ENCODE measurements at places on chromosomes 7 and 10. TPM values are rescaled to one million over a fixed set of nuclear protein-coding genes. Genes with fewer than 3 reads are reported as not detected.
A peak's percentile ranks its signal among the peaks of the same experiment; 100 is the strongest.

GRCh38 chr10:105952153-105952552, 1212.4 kb downstream of the SORCS1 start:
- no peak for DNase-seq
- H3K27me3 ChIP-seq, result no peaks in the 10 kb centered on the region
- no peak overlapping the region for H3K27ac ChIP-seq
- no peaks in the 10 kb centered on the region for H3K4me1 ChIP-seq

TRIL gene
- not detected for polyA plus RNA-seq

GRCh38 chr10:128008521-128009250, 101.8 kb downstream of the PTPRE start:
- no peaks in the 10 kb centered on the region for H3K36me3 ChIP-seq
- no peak overlapping the region for H3K4me3 ChIP-seq
- H3K27ac ChIP-seq, result no peak overlapping the region
- peaks cover 34% of the 10 kb centered on the region for H3K27me3 ChIP-seq
- peaks cover 10% of the 10 kb centered on the region for H3K4me1 ChIP-seq

DNA sequence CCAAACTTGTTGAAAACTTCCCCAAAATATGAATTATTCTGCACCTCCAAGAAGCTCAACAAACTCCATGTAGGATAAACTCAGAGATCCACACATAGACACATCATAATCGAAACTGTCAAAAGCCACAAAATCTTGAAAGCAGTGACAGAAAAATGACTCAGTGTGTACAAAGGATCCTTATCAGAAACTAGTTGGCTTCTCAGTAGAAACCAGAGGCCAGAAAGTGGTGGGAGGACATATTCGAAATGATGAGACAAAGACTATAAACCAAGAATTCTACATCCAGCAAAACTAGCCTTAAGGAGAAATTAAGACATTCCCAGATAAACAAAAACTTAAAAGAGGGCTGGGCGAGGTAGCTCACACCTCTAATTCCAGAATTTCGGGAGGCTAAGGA, 38.5 kb downstream of the MCMBP start:
- DNase-seq, result no peak
- peak overlapping the region; percentile 54 for H3K27ac ChIP-seq
- no peaks in the 10 kb centered on the region for H3K27me3 ChIP-seq

DNA sequence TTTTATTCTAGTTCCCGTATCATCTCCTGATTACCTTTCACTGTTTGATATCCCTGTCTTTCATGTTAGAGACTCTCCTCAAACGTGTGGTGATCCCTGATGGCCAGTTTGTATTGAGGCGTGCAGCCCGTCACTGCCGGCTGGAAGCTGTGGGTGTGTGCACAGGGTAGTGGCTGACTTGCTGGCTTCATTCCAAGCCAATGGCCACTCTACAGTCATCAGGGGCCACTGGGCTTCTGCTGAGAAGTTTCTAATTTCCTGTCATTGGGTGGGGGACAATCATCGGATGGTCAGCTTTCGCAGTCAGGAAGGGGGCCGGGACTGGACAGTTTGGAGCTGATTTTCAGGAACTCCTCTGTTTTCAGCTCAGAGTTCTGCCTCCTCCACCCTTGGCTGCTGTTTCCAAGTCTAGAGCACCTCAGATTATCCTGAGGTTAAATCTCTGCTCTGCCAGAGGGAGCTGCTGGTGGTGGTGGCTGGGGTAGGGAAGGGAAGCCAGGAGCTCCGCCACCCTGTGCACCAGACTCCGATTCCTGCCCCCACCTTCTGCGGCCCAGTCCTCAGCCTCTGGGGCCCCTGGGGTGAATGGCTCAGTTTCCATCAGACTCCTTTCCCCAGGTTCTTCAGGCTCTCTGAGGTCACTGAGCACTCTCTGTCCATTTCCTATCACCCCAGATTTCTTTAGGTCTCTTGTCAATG, 34.9 kb downstream of the BAIAP2L1 start:
- peaks cover 28% of the 10 kb centered on the region for H3K27me3 ChIP-seq
- H3K4me1 ChIP-seq, result no peaks in the 10 kb centered on the region
- H3K36me3 ChIP-seq, result no peaks in the 10 kb centered on the region
- H3K4me3 ChIP-seq, result no peak overlapping the region
- DNase-seq, result no peak

DDC gene
- polyA plus RNA-seq, result not detected

ADAMTS14 gene
- polyA plus RNA-seq, result not detected

GRCh38 chr7:76998285-76998589, 33.9 kb downstream of the SPDYE17 start:
- H3K4me1 ChIP-seq, result peaks cover 5% of the 10 kb centered on the region
- H3K27me3 ChIP-seq, result no peaks in the 10 kb centered on the region
- H3K36me3 ChIP-seq, result no peaks in the 10 kb centered on the region
- no peak for DNase-seq
- H3K27ac ChIP-seq, result no peak overlapping the region
- H3K4me3 ChIP-seq, result no peak overlapping the region

CALHM3 gene
- not detected for polyA plus RNA-seq

DNA sequence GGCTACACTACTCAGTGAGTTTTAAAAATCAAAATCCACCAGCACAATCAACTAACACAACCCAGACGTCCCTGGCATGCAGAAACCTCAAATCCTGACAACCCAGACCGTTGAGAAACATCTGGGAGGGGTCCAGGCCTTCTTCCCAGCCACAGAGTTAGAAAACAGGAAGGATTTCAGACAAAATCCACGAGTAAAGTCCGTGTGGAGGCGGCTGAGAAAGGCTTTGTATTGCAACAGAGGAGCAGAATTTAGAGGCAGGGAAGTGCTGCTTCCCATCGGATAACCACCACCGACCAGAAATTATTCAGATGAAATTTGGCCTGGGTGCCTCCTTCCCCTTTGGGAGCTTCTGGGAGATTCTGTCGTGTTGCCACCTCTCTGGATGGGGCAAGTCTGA, 61.5 kb downstream of the TNS3 start:
- peaks cover 2% of the 10 kb centered on the region for H3K36me3 ChIP-seq
- peaks cover 9% of the 10 kb centered on the region for H3K4me1 ChIP-seq
- no peak overlapping the region for H3K27ac ChIP-seq
- no peak for DNase-seq
- no peak overlapping the region for H3K4me3 ChIP-seq

GNAT3 gene
- polyA plus RNA-seq, result not detected

CCT6A gene
- 85.0 TPM for polyA plus RNA-seq

DNA sequence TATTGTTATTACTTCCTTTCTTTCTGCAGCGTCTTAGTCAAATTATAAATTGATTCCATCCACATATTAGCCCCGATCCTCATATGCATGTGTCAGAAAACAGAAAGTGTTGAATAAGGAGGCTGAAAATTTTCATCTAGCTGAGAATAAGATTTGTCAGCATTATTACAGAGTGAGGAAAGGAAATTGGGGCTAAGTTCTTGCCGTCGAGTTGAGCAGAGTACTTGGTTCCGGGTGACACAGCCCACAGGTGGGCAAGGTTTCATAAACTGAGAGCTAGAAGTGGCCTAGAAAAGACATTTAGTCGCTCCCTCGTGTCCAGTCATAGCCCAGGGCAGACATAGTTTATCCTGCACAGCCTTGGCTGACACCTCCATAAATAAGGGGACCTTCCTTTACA, 461.7 kb upstream of the GALNT17 start:
- DNase-seq, result no peak
- no peaks in the 10 kb centered on the region for H3K4me1 ChIP-seq
- no peak overlapping the region for H3K4me3 ChIP-seq
- no peaks in the 10 kb centered on the region for H3K36me3 ChIP-seq
- peak overlapping the region; percentile 47 for H3K27ac ChIP-seq
- H3K27me3 ChIP-seq, result no peaks in the 10 kb centered on the region

GRCh38 chr10:13400196-13400965, 52.3 kb upstream of the SEPHS1 start:
- H3K4me3 ChIP-seq, result no peak overlapping the region
- no peaks in the 10 kb centered on the region for H3K4me1 ChIP-seq
- H3K27me3 ChIP-seq, result peaks cover 27% of the 10 kb centered on the region
- peaks cover 10% of the 10 kb centered on the region for H3K36me3 ChIP-seq
- no peak overlapping the region for H3K27ac ChIP-seq

GRCh38 chr7:7292085-7292484, 109.7 kb downstream of the C1GALT1 start:
- H3K36me3 ChIP-seq, result no peaks in the 10 kb centered on the region
- H3K27ac ChIP-seq, result no peak overlapping the region
- no peak overlapping the region for H3K4me3 ChIP-seq

PDK4 gene
- polyA plus RNA-seq, result 2.1 TPM

- no peaks in the 10 kb centered on the region for H3K36me3 ChIP-seq
- DNase-seq, result no peak
- no peak overlapping the region for H3K27ac ChIP-seq
Measured at GRCh38 chr10:118670472-118671124, 75.2 kb upstream of the PRLHR start.

- no peaks in the 10 kb centered on the region for H3K36me3 ChIP-seq
- DNase-seq, result no peak
- H3K4me3 ChIP-seq, result no peak overlapping the region
- H3K4me1 ChIP-seq, result no peaks in the 10 kb centered on the region
- H3K27ac ChIP-seq, result no peak overlapping the region
- peaks cover 53% of the 10 kb centered on the region for H3K27me3 ChIP-seq
Measured at GRCh38 chr10:123635745-123636144, 30.4 kb upstream of the GPR26 start.

DNA sequence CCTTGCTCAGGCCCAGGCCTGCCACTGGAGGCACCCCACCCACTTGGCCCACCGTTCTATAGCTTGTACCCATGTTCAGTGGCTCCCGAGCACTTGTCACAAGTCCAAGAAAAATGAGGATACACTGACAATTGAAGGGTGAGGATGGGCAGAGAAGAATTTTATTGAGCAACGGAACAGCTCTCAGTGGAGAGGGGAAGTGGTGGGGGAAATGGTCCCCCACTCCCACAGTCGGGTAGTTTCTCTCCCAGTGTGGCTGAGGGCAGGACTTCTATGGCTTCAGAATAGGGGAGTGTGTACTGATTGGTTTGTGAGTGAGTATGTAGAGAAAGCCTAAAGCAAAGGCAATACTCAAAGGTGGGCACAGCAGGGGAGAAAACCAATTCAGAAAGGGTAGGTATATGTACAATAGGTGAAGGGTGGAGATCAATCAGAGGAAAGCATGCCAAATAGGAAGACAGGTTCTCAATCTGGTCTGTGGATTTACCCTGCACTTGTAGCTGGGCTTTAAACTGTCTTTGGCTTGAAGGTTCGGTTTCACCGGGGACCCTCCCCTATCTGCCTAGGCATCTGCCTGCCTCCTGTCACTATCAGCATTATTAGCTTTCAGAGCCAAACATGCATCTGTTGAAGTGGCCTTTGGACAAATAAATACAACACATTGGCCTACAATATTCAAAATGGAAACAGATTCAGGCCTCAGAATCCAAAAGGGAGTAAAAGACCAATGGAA, 8.9 kb upstream of the TSPAN13 start:
- no peaks in the 10 kb centered on the region for H3K4me1 ChIP-seq
- H3K4me3 ChIP-seq, result no peak overlapping the region
- no peaks in the 10 kb centered on the region for H3K27me3 ChIP-seq
- no peaks in the 10 kb centered on the region for H3K36me3 ChIP-seq
- H3K27ac ChIP-seq, result no peak overlapping the region

ADGRA1 gene
- polyA plus RNA-seq, result not detected

- peak overlapping the region; percentile 69 for H3K27ac ChIP-seq
- DNase-seq, result no peak
- no peaks in the 10 kb centered on the region for H3K36me3 ChIP-seq
- H3K27me3 ChIP-seq, result peaks cover 48% of the 10 kb centered on the region
- peak overlapping the region; percentile 77 for H3K4me3 ChIP-seq
Measured at GRCh38 chr7:101121991-101122932, 4.6 kb upstream of the SERPINE1 start.

- H3K4me3 ChIP-seq, result no peak overlapping the region
- H3K4me1 ChIP-seq, result peaks cover 9% of the 10 kb centered on the region
- H3K27ac ChIP-seq, result no peak overlapping the region
- H3K27me3 ChIP-seq, result peaks cover 43% of the 10 kb centered on the region
- DNase-seq, result no peak
Measured at GRCh38 chr10:14131261-14131960, 199.3 kb downstream of the FRMD4A start.

ZPBP gene
- not detected for polyA plus RNA-seq

DNA sequence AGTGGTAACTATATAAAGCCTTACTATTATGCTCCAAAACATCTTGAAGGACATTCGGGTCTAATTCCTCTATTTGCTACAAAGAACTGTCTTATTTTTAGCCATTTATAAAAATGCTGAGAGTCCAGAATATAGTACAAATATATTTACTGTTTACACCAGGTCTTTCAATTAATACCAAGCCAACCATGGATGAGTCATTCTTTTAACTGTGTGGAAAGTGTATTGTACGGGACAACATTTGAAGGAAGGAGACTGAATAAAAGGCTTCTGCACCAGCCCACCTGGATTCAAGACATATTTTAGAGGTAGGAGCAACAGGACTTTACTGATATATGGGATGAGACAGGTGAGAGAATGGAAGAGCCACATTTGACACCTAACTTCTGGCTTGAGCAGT, 35.4 kb downstream of the MASTL start:
- H3K4me1 ChIP-seq, result no peaks in the 10 kb centered on the region
- no peak overlapping the region for H3K4me3 ChIP-seq
- no peak for DNase-seq
- no peak overlapping the region for H3K27ac ChIP-seq
- H3K27me3 ChIP-seq, result no peaks in the 10 kb centered on the region
- peaks cover 4% of the 10 kb centered on the region for H3K36me3 ChIP-seq

DNA sequence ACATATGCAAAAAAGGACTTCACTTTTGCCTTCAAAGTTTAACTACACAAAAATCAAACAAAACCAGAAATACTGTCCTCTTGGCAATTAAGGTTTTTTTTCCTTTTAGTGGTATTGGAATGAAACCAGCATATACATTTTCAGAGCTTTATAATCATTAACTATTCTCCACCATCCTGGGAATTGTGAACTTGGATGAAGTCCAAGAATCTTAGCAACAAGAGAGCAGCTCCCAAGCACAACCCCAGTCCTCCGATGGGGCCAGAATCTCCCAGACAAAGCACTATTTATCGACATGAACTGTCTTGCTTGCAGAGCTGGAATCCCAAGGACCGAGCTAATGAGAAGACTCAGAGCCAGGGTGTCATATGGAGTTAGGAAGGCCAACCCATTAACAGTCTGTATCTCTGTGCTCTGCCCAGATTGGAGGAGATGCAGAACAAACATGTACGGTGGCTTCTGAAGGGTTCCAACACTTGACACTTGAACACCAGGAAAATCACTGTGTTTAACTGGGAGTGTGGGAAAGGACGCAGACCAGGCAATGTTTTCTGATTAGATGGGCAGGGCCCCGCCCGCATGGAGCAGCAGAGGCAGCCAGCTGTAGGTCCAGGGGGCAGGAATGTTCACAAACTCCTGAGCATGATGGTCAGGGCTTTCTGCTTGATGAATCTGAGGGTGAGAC, 35.5 kb downstream of the PPP1R3C start:
- no peak overlapping the region for H3K4me3 ChIP-seq
- no peak for DNase-seq
- H3K36me3 ChIP-seq, result peaks cover 5% of the 10 kb centered on the region
- no peaks in the 10 kb centered on the region for H3K4me1 ChIP-seq
- H3K27me3 ChIP-seq, result peaks cover 25% of the 10 kb centered on the region
- no peak overlapping the region for H3K27ac ChIP-seq

TRIP6 gene
- 5.7 TPM for polyA plus RNA-seq

DNA sequence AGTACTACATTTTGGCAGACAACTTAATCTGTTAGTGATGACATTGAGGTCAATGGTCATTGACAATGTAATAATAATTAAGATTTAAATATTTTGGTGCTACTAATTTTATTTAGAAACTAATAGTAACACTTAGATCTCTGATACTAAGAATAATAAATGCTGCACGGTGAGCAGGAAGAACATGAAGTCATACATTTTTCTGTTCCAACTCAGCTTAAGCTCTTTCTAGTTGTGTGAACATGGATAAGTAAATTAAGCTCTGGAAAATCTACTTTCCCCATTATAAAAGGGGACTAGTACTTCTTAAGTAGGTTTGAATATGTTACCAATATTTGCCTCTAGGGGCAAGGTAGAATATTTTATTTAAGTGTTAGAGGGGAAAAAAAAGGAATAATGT, 65.9 kb upstream of the MEOX2 start:
- H3K4me1 ChIP-seq, result no peaks in the 10 kb centered on the region
- no peaks in the 10 kb centered on the region for H3K36me3 ChIP-seq
- no peak for DNase-seq
- H3K27me3 ChIP-seq, result no peaks in the 10 kb centered on the region
- H3K27ac ChIP-seq, result no peak overlapping the region
- no peak overlapping the region for H3K4me3 ChIP-seq
